ENCODE measurements at places on chromosomes 13 and 19.

DNA sequence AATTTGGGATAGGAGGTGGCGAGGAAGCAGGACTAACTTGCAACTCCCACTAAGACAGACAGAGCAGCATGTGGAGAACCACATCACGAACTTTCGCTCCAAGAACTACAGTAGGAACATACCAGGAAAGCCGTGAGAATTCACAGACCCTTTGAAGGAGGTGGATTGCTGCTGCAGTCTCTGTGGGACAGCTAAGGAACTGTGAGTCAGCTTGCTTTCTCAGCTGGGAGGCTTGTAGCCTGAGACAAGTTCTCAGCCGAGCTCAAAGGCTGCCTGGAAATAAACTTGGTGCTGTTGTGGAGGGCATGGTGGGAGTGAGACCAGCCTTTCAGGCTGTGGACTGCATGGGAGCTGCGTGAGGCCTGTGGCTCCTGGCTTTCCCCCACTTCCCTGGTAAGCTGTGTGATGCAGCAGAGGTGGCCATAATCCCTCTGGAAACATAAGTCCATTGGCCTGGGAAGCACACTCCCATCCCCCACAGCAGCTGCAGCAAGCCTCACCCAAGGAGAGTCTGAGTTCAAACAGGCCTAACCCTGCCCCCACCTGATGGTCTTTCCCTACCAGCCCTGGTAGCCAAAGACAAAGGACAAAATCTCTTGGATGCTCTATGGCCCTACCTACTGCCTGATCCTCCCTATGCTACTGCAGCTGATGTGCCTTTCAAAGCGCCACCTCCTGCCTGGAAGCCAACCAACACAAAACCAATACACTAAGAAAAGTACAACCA is 441.1 kb upstream of the HTR2A start:
- DNase-seq = no peak

GRCh38 chr19:2487842-2488241 is 11.9 kb downstream of the GADD45B start:
- no peak for DNase-seq

- no peak for DNase-seq
Observed at GRCh38 chr19:2132731-2133490, 18.5 kb downstream of the AP3D1 start.

DNA sequence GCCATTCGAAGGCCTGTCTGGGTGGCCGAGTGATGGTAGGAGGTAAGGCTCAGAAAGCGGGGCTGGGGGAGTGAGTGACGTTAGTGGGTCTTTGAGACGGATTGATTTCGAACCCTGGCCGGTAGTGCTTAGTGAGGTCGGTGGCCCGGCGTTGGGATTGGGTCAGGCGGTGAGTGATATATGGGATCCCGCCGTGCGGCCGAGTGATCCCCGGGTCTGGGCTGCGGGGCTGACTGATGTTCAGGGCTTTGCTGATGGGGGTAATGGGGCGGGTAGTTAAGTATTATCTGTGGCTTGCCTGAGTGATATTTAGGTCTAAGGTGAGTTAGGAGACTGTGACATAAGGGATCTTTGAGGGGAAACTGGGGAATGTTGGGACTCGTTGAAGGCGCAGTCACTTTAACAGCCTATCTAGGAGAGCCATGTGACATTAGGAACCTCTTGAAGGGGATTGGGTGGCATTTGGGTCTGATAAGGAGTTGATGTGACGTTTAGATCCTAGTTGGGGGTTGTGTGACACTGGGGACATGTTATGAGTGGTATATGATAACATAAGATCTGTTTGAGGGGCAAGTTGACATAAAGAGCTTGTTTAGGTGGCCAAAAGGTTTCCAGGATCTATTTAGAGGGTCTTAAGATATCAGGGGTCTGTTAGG is 543 bp downstream of the PSMC4 start:
- DNase-seq = peak; percentile 64

DNA sequence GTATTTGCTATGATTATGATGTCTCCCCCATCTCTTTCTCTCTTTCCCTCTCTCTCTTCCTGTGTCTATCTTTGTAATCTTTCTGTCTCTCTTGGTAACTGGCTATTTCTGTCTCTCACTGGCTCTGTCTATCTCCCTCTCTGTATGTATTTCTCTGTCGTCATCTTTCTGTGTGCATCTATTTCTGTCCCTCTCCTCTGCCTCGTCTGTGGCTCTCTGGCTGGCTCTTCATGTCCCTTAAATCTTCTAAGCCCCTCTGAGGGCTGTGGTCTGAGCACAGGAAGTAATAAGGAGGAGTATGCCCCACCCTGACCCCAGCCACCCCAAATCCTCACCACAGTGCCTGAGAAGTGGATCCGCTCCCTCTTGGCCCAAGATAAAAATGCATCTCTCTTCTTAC is 104.4 kb downstream of the DNAJC15 start:
- DNase-seq = no peak

DNA sequence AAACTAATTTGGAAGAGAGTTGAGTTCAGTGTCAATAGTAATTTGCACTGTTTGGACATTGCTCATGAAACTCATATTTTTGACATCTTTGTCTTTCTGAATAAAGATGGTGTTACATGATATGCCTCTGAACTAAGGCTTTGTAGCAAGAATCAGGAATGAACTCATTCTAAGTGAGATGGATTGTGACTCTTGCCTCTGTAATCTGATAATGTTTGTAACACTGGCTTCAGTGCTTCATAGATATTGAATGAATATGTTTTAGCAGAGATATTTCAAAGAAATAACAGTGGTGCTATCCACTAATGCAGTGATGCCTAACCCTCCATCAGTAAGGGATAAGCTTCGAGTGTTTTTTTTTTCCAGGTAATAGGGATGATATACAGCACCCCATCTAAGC is 32.9 kb downstream of the TEX26 start:
- DNase-seq = no peak

- DNase-seq = no peak
Observed at GRCh38 chr13:71880753-71881541, 13.9 kb upstream of the DACH1 start.

GRCh38 chr13:108213946-108214345 is 1.4 kb downstream of the LIG4 start:
- DNase-seq = no peak

Data from hematopoietic multipotent progenitor cell treated with erythropoietin and hydrocortisone succinate and interleukin-3 and kit ligand, for 6 days (in vitro differentiated cells).